ENCODE measurements at places on chromosomes 16 and 17. TPM values are rescaled to one million over a fixed set of nuclear protein-coding genes. Genes with fewer than 3 reads are reported as not detected.
A peak's percentile ranks its signal among the peaks of the same experiment; 100 is the strongest.

TMEM186 gene
- polyA plus RNA-seq, result 20.8 TPM

RNF227 gene
- polyA plus RNA-seq, result 4.9 TPM

- no peaks in the 10 kb centered on the region for H3K27me3 ChIP-seq
- no peaks in the 10 kb centered on the region for H3K4me1 ChIP-seq
- no peak overlapping the region for H3K27ac ChIP-seq
- no peak for DNase-seq
Measured at GRCh38 chr17:49063652-49064051, 66.5 kb downstream of the IGF2BP1 start.

DNA sequence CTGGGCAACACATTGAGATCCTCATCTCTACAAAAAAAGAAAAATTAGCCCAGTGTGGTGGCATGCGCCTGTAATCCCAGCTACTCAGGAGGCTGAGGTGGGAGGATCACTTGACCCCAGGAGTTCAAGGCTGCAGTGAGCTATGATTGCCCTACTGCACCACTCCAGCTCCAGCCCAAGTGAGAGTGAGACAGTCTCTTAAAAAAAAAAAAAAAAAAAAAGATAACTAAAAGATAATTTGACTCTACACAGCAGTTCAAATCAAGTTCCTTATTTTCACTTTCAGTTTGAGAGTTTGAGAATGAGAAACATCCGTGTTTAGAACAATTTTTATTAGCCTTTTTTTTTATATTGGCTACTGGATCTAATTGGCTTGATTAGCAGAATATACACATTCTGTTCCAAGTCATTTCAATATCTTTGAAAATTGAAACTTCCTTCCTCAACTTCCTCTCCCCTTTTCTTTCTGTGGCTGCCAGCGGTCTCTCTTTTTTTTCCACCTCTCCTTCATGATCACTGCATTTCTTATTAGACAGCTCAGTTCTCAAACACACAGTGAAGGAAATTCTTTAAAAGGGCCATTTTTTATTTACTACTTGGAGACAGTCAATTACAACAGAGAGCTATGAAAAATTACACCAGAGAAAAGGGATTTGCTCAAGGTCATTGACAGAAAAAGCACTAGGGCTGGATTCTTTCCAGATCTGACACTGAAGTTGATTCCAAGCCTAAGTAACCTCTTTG lies 4.5 kb upstream of the ACSF2 start:
- peaks cover 18% of the 10 kb centered on the region for H3K4me1 ChIP-seq
- peak overlapping the region; percentile 72 for H3K27ac ChIP-seq
- peak overlapping the region; percentile 50 for H3K4me3 ChIP-seq
- H3K36me3 ChIP-seq, result no peaks in the 10 kb centered on the region

- H3K27me3 ChIP-seq, result no peaks in the 10 kb centered on the region
- peaks cover 17% of the 10 kb centered on the region for H3K36me3 ChIP-seq
- peaks cover 14% of the 10 kb centered on the region for H3K4me1 ChIP-seq
- H3K4me3 ChIP-seq, result no peak overlapping the region
- no peak overlapping the region for H3K27ac ChIP-seq
Measured at GRCh38 chr17:67716405-67716798, 1.3 kb upstream of the NOL11 start.

- no peaks in the 10 kb centered on the region for H3K27me3 ChIP-seq
- DNase-seq, result no peak
- no peaks in the 10 kb centered on the region for H3K36me3 ChIP-seq
- H3K4me3 ChIP-seq, result no peak overlapping the region
Measured at GRCh38 chr16:66471264-66471663, 44.2 kb downstream of the BEAN1 start.

DNA sequence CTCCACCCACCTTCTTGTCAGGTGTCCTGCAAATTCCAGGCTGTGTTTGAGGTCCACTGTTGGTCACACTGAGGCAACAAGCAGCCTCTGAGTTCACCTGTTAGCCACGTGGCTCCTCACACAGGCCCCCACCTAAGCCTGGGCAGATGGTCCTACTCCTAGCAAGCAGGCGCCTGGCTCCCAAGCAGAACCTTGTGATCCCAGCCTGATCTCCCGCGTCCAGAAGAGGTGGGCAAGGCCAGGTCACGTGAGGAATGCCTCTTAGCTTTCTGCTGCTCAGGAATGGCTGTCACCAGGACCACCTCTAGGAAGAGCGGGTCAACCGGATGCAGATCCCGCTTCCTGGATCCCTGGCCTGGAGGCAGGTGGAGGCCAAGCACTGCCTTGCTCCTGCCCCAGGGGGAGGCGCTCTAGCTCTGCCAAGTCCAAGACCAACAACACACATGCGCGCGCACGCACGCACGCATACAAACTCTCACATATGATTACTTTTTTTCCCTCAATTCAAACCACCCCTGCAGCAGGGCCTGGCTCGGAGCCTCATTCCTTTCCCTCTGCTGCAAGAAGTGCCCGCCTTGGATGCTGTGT lies 9.5 kb downstream of the CYB561 start:
- no peaks in the 10 kb centered on the region for H3K36me3 ChIP-seq
- DNase-seq, result no peak
- no peak overlapping the region for H3K27ac ChIP-seq
- no peak overlapping the region for H3K4me3 ChIP-seq

GRCh38 chr17:7307686-7308624 lies 527 bp downstream of the EIF5A start:
- H3K27ac ChIP-seq, result peak overlapping the region; percentile 100
- H3K4me3 ChIP-seq, result peak overlapping the region; percentile 78
- DNase-seq, result peak; percentile 74
- H3K36me3 ChIP-seq, result peaks cover 44% of the 10 kb centered on the region
- peaks cover 20% of the 10 kb centered on the region for H3K4me1 ChIP-seq

DRC3 gene
- 0.50 TPM for polyA plus RNA-seq

DNA sequence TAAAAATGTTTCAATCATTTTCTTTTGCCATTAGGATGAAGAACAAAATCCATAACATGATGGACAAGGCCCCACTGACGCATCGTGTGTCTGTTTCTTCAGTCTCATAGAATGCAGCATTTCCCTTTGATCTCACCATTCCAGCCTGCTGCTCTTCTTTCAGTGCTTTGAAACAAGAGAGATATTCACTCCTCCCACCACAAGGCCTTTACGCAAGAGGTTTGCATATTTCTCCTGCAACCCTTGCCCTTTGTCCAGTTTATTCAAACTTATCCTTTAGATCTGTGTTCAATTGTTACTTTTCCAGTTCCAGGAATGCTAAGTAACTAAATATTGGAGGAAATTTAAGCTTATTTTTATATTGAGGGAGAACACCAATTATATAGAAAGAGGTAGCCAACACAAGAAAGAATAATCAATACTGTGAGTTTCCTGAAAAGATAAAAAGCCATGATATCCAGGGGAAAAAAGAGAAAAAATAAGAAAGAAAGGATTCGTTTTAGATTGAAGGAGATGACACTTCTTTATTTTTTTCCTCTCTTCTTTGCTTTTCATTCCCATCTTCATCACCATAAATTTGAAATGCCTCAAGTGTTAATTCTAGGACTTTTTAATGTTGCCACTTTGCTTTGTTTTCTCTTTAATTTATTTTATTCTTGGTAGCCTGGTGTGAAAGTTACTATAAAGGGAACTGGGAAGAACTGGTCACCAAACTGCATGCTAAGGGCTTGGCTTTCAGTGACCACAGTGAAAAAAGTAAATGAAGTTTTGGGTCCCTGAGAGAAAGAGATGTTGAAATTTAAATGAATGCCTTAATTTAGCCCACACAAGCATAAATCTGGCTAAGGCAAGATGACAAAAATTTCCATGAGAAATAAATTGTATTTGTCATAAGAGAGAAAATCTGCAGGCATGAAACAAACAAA lies 102.1 kb downstream of the KIF2B start:
- H3K36me3 ChIP-seq, result no peaks in the 10 kb centered on the region
- H3K4me3 ChIP-seq, result no peak overlapping the region
- H3K27me3 ChIP-seq, result no peaks in the 10 kb centered on the region
- H3K27ac ChIP-seq, result no peak overlapping the region
- DNase-seq, result no peak
- no peaks in the 10 kb centered on the region for H3K4me1 ChIP-seq

DNA sequence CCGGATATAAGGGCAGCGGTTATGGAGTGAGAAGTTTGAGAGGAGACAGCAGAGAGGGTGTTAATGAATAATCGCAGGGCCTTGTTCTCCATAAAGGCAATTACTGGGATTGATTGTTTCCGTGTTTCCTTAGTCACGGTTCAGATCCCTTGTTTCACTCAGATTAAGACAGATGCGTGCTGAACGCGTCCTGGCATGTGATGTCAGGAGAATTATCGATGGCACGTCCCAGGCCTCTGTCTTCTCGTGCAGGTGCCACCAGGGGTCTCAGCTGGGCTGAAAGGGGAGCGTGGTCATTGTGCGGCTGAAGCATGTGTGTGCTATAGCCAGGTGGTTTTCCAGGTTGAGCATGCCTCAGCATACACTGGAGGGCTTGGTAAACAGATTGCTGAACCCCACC lies 142.4 kb upstream of the NOL11 start:
- H3K27ac ChIP-seq, result no peak overlapping the region
- no peaks in the 10 kb centered on the region for H3K27me3 ChIP-seq
- no peaks in the 10 kb centered on the region for H3K4me1 ChIP-seq
- no peak overlapping the region for H3K4me3 ChIP-seq
- peaks cover 8% of the 10 kb centered on the region for H3K36me3 ChIP-seq

CA7 gene
- polyA plus RNA-seq, result not detected

- H3K36me3 ChIP-seq, result no peaks in the 10 kb centered on the region
- no peak overlapping the region for H3K4me3 ChIP-seq
- no peak overlapping the region for H3K27ac ChIP-seq
- no peaks in the 10 kb centered on the region for H3K27me3 ChIP-seq
Measured at GRCh38 chr17:72921347-72922054, 171.0 kb downstream of the SLC39A11 start.

GRCh38 chr17:32496395-32497073 lies 9.7 kb downstream of the CDK5R1 start:
- no peaks in the 10 kb centered on the region for H3K36me3 ChIP-seq
- peaks cover 49% of the 10 kb centered on the region for H3K4me1 ChIP-seq
- H3K27ac ChIP-seq, result no peak overlapping the region
- no peaks in the 10 kb centered on the region for H3K27me3 ChIP-seq

TGFB1I1 gene
- 0.32 TPM for polyA plus RNA-seq

- no peaks in the 10 kb centered on the region for H3K4me1 ChIP-seq
- no peak for DNase-seq
- no peak overlapping the region for H3K27ac ChIP-seq
- H3K36me3 ChIP-seq, result no peaks in the 10 kb centered on the region
Measured at GRCh38 chr16:17801068-17801467, 330.3 kb upstream of the XYLT1 start.

KRTAP1-1 gene
- polyA plus RNA-seq, result not detected

- H3K36me3 ChIP-seq, result peaks cover 18% of the 10 kb centered on the region
- no peak overlapping the region for H3K4me3 ChIP-seq
- H3K4me1 ChIP-seq, result peaks cover 11% of the 10 kb centered on the region
Measured at GRCh38 chr17:17494499-17494869, 1.7 kb downstream of the RASD1 start.

- no peak overlapping the region for H3K27ac ChIP-seq
- H3K27me3 ChIP-seq, result no peaks in the 10 kb centered on the region
- no peaks in the 10 kb centered on the region for H3K36me3 ChIP-seq
- H3K4me3 ChIP-seq, result no peak overlapping the region
Measured at GRCh38 chr17:10993126-10993525, 155.2 kb upstream of the PIRT start.

DNA sequence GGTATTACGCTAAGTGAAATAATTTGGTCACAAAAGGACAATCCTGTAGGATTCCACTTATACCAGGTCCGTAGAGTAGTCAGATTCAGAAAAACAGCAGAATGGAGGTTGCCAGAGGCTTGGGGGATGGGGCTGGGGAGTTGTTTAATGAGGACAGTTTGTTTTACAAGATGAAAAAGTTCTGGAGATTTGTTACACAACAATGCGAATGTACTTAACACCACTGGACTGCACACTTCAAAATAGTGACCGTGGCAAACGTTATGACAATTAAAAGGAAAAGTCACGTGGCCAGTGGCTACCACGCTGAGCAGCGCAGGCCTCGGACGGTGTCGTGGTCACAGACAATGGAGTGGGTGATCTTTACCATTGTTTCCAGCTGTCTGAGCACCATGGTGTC lies 338.1 kb downstream of the SEC14L1 start:
- H3K27me3 ChIP-seq, result no peaks in the 10 kb centered on the region
- H3K4me3 ChIP-seq, result no peak overlapping the region
- peak overlapping the region; percentile 34 for H3K27ac ChIP-seq
- peaks cover 59% of the 10 kb centered on the region for H3K36me3 ChIP-seq
- no peak for DNase-seq

DNA sequence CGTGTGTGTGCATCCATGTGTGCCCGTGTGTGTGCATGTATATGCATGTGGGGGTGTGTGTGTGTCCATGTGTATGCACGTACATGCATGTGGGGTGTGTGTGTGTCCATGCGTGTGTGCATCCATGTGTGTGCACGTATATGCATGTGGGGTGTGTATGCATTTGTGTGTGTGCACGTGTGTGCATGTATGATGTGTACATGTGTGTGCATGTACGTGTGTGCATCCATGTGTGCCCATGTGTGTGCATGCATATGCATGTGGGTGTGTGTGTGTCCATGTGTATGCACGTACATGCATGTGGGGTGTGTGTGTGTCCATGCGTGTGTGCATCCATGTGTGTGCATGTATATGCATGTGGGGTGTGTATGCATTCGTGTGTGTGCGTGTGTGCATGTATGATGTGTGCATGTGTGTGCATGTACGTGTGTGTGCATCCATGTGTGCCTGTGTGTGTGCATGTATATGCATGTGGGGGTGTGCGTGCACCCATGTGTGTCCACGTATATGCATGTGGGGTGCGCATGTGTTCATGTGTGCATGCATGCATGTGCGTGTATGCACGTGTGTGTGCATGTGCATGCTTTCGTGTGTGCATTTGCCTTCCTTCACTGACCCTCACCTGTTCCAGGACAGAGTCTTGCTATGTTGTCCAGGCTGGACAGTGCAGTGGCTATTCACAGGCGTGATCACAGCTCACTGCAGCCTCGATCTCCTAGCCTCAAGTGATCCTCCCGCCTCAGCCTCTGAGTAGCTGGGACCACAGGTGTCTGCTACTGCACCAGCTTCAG lies 129.6 kb upstream of the TNRC6C start:
- no peaks in the 10 kb centered on the region for H3K27me3 ChIP-seq
- no peak overlapping the region for H3K4me3 ChIP-seq
- DNase-seq, result no peak
- no peak overlapping the region for H3K27ac ChIP-seq

- H3K36me3 ChIP-seq, result no peaks in the 10 kb centered on the region
- no peak overlapping the region for H3K27ac ChIP-seq
- H3K4me3 ChIP-seq, result no peak overlapping the region
- H3K27me3 ChIP-seq, result no peaks in the 10 kb centered on the region
Measured at GRCh38 chr16:73171380-73171779, 123.5 kb upstream of the ZFHX3 start.

CMTM2 gene
- not detected for polyA plus RNA-seq

ZNF597 gene
- polyA plus RNA-seq, result 2.1 TPM

DNA sequence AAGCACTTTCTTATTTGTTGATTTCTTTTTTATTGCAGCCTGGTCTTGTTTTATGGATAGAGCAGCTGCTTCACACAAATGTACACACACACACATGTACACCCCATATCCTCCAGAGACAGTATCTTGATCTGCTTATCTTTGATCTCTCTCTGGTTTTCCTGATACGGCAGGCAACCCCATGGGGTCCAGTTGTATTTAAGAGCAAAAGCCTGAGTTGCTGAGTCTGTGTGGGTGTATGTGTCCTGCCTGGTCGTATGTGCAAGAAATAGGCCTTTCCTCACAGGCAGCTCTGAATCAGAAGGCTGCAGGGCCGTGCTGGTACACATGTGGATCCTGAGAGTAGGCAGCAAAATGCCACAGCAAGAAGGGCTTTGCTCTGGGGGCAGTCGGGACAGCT lies 14.6 kb upstream of the LGALS9 start:
- H3K36me3 ChIP-seq, result peaks cover 31% of the 10 kb centered on the region
- H3K4me1 ChIP-seq, result peaks cover 5% of the 10 kb centered on the region
- no peak for DNase-seq
- no peaks in the 10 kb centered on the region for H3K27me3 ChIP-seq

PPP1R27 gene
- not detected for polyA plus RNA-seq

Data from naive thymus-derived CD4-positive, alpha-beta T cell (primary cell).